MCF 10A (cell line): ENCODE measurements at places on chromosomes 11 and 22. TPM values are rescaled to one million over a fixed set of nuclear protein-coding genes. Genes with fewer than 3 reads are reported as not detected.

DNA sequence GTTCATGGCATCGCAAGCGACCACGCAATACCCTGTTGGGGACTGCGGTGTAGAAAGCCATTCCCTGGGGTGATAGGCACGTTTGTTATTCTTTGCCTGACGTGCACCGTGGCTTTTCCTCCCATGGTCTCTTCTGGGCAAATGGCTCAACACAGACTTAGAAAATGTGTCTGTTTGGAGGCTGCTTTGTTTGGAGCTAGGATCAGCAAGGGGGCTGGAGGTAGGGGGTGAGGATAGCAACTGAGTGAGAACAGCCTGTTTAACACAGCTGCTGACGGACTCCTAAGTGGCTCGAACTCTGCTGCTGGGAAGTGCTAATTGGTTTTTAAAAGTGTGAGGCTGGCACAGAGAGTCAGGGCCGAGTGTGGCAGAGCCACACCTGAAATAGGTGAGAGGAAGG lies 16.1 kb upstream of the CHRM4 start:
- DNase-seq: no peak

DNA sequence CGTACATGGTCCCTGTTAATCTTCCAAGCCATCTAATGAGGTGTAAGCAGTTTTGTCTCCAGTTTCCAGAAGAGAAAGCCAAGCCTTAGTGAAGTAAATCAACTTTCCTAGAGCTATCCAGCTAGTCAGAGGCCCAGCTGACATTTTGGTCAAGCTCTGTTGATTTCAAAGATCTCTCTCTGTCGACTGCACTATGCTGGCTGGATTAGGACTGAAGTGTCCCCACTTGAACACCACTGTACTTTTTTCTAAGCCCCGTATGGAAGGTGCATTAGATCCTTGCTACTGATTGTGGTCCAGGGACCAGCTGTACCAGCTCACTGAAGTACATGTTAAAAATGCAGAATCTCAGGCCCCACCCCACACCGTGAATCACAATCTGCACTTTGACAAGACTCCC lies 176.5 kb upstream of the NAV2 start:
- DNase-seq: no peak

DNA sequence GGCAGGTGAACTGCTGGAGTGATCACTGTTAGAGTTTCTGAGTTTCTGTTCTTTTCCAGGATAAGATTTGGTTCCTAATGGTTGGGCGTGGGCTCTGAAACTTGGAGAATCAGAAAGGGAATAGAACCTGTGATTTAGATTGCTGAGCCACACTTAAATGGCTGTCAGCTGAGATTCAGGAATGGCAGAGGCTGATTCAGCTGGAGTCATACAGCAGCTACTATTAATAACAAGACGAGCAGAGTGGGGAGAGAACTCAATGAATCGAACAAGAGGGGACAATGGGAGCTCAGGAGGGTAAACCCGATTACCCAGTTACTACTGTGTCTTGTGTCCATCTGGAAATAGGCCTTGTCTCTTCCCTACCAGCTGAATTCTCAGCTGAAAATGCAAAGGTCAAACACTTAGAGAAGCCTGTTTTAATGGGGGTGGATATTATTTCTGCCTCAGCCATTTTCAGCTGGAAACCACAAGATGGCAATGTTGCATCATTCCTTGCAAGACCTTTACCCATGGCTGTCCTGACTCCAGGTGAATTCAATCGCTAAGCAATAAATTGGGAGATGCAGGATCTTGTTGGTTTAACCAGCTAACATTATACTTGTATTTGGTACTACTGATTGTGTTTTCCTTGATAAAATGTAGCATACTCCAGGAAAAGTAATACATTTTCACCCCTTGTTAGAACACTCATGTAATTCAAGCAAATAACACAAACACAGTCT lies 104.5 kb upstream of the RAG2 start:
- DNase-seq: peak; percentile 78

DNA sequence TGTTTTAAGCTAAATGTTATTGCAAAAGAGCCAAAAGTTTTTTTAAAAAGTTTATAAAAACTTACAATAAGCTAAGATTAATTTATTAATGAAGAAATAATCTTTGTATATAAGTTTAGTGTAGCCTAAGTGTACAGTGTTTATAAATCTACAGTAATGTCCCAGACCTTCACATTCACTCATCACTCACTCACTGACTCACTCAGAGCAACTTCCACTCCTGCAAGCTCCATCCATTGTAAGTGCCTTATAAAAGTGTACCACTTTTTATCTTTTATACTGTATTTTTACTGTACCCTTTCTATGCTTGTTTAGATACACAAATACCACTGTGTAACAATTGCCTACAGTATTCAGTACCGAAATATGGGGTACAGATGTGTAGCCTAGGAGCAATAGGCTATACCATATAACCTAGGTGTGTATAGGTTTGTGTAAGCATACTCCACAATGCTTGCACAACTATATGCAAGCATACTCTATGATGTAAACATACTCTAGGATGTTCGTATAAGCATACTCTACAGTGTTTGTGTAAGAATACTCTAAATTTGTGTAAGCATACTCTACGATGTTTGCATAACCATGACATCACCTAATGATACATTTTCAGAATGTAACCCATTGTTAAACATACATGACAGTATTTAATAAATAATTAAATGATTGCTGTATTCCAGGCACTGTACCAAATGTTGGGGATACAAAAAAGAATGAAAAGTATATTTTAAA lies 953.0 kb downstream of the KCNA4 start:
- no peak for DNase-seq

The OR52H1 gene
- not detected in 2 replicates for total RNA-seq

The OR4C6 gene
- not detected in 2 replicates for total RNA-seq
